ENCODE measurements at places on chromosomes 13 and 19. TPM values are rescaled to one million over a fixed set of nuclear protein-coding genes. Genes with fewer than 3 reads are reported as not detected.

The C19orf38 gene
- not detected for total RNA-seq

- DNase-seq: no peak
- no peak overlapping the region for H3K27ac ChIP-seq
- H3K4me3 ChIP-seq: no peak overlapping the region
Observed at GRCh38 chr13:40591091-40591490, 75.3 kb downstream of the FOXO1 start.

- H3K4me3 ChIP-seq: no peak overlapping the region
- H3K4me1 ChIP-seq: no peaks in the 10 kb centered on the region
- H3K27ac ChIP-seq: no peak overlapping the region
- peaks cover 56% of the 10 kb centered on the region for H3K36me3 ChIP-seq
Observed at GRCh38 chr13:110471833-110472162, 89.7 kb downstream of the RAB20 start.

GRCh38 chr13:44230736-44231135 lies 142.9 kb upstream of the SERP2 start:
- H3K36me3 ChIP-seq: no peaks in the 10 kb centered on the region
- no peak overlapping the region for H3K4me3 ChIP-seq
- H3K4me1 ChIP-seq: peaks cover 43% of the 10 kb centered on the region

DNA sequence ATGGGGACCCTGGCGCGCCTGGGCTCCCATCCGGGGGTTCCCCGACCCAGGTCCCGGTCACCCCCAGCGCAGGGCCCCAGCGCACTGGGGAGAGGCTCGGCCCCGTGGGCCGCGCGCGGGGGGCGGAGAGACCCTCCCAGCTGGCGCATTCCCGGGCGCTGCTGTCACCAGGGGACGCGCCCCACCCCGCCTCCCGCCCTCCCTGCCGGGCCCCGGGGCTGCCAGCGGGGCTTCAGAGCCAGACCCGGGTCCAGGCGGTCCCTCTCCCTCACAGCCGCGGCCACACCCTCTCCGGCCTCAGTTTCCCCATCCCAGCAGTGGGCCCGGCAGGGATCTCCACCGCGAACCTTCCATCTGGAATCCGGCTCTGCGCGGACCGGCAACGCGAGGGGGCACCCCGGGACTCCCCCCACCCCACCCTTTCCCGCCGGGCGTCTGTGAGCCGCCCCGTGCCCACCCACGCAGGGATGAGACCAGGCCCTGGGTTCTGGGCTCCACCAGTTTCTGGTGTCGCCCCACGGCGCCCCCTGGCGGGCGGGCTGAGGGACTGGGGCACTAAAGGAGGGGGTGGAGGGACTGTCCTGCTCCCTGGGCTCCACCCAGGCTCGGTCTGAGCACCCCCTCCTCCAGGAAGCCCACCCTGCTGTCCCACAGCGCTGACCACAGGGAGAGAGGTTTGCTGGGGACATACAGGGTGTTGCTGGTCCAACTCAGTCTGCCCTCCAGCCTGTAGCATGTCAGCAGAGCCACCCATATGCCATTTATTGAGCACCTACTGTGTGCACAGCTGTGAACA lies 878 bp upstream of the ADAMTSL5 start:
- no peaks in the 10 kb centered on the region for H3K4me1 ChIP-seq
- H3K27ac ChIP-seq: no peak overlapping the region
- no peak overlapping the region for H3K4me3 ChIP-seq
- H3K27me3 ChIP-seq: peaks cover 6% of the 10 kb centered on the region

DNA sequence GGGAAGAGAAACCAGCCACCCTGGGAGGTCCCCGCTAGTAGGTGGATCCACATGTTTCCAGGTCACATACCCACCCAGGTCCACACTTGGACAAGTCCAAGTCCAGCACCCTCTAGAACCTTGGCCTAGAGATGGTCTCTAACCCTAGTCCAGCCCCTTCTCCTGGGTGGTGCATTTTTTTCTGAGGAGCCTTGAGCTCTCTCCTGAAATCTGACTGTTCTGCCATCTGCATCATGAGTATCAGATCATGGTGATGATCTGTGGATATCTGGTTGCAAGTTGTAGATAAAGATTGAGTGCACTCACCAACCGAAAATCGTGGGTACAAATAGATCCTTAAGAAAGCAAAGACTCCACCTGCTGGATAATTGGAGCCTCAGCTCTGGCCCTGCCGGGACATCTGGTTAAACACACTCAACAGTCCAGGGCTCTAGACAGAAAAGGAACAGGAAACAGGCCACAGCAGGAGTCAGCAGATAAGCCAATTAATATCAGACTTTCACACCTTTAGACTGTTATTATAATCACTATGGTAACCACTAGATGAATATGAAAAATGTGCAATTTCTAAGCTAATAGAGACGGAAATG lies 41.1 kb downstream of the GPR12 start:
- H3K27me3 ChIP-seq: no peaks in the 10 kb centered on the region
- H3K4me3 ChIP-seq: no peak overlapping the region

DNA sequence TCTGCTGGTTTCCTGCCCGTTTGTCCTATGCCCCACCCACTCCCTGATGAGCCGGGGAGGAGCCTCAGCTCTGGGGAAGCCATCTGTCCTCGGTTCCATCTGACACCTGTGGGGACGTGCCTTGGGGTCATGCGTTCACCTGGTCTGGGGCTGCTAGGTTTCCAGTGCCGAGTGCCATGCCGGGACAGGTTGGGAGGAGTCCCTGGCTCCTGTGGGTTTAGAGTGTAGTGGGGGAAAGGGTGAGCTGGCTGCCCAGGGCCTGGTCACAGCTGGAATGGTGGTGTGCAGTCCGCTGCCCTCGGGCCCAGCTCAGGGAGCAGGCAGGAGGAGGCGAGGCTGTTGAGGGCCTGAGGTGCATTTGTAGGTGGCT lies 2.5 kb downstream of the KDM4B start:
- H3K27ac ChIP-seq: peak overlapping the region; percentile 85
- no peaks in the 10 kb centered on the region for H3K27me3 ChIP-seq
- H3K36me3 ChIP-seq: no peaks in the 10 kb centered on the region
- H3K4me1 ChIP-seq: peaks cover 60% of the 10 kb centered on the region
- no peak overlapping the region for H3K4me3 ChIP-seq

DNA sequence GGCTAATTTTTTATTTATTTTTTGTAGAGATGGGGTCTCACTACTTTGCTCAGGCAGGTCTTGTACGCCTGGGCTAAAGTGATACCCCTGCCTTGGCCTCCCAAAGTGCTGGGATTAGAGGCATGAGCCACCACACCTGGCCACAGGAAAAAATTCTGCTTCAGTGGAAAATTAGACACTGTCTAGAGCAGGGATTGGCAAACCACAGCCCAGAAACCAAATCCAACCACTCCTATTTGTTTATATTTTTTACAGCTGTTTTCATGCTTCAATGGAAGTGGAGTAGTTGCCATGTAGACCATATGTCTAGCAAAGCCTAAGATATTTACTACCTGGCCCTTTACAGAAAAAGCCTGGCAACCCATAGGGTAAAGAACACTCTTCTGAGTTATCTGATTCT lies 123.7 kb upstream of the MRI1 start:
- no peaks in the 10 kb centered on the region for H3K27me3 ChIP-seq
- H3K36me3 ChIP-seq: no peaks in the 10 kb centered on the region
- DNase-seq: no peak
- H3K27ac ChIP-seq: no peak overlapping the region

DNA sequence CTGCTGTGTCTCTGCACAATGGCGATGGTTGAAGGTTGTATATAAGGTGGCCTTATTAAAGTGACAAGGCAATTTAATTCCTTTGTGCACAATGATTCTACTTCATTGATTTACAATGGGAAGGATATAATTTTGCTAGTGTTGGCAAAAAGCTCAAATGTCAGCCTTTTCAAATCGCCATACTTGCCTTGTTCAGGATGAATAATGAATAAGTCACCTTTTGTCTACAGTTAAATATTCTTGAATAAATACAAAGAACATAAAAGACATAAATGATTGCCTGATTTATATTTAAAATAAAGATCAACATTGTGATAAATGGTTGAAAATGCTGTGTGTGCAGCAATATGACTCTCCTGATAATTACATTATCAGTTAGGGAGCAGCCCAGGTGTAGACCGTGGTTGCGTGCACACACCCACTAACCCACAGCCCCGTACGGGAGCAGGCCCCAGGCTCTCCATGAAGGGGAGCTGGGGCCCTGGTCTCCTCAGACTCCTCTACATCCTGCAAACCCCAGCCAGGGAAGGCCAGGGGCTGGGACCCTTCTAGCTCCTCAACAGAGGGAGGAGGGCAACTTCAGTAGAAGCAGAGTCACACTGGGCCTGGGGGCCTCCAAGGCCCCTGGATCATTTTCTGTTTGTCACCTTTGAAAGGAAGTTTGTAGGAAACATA lies 64.9 kb downstream of the TEX29 start:
- no peaks in the 10 kb centered on the region for H3K27me3 ChIP-seq
- no peaks in the 10 kb centered on the region for H3K36me3 ChIP-seq
- no peaks in the 10 kb centered on the region for H3K4me1 ChIP-seq
- H3K27ac ChIP-seq: no peak overlapping the region
- no peak overlapping the region for H3K4me3 ChIP-seq

DNA sequence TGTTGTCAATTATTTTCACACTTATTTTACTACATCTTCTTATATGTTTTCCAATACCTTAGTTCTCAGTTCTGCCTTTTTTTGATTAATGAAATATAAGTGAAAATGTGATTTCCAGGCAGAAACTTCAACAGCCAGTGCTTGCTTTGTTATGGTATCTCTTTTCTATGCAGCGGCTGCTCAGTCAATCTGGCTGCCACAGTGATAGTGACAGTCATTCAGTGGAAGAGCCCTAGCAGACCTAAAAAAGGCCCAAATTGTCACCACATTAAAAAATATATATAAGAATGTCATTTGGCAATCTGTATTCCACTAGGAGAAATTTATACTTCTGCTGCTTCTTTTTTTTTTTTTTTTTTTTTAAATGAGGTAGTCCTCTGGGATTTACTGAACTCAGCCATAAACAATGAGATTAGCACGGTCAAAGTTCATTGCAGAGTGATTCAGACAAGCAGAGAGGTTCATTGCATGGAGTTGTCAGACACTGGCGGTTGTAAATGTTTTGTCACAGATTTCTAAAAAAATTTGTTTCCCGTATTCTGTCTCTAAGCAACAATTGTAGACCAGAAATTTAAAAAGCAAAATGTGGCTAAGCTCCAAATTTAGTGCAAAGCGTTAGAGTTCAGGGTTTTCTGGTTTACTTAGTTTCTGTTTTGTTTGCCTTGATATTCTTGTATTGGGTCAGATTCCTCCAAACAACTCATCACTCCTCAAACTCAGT lies 94.7 kb upstream of the PRR20A start:
- DNase-seq: no peak
- no peak overlapping the region for H3K4me3 ChIP-seq
- H3K27me3 ChIP-seq: no peaks in the 10 kb centered on the region
- no peaks in the 10 kb centered on the region for H3K4me1 ChIP-seq
